ENCODE measurements at places on chromosomes 6 and 20. TPM values are rescaled to one million over a fixed set of nuclear protein-coding genes. Genes with fewer than 3 reads are reported as not detected.

Gene IL17A
- total RNA-seq: not detected

Gene RSPH9
- total RNA-seq: not detected

Gene CCN2
- not detected for total RNA-seq

Gene COL9A1
- total RNA-seq: not detected

Gene C6orf136
- total RNA-seq: 10.0 TPM

Gene PMEPA1
- 1.6 TPM for total RNA-seq

Gene ZNF512B
- total RNA-seq: 9.0 TPM

Gene SIRPG
- total RNA-seq: not detected

GRCh38 chr20:45685896-45686295 lies 15.9 kb upstream of the WFDC11 start:
- no peaks in the 10 kb centered on the region for H3K4me1 ChIP-seq
- H3K36me3 ChIP-seq: no peaks in the 10 kb centered on the region
- no peak overlapping the region for H3K4me3 ChIP-seq
- no peak for DNase-seq
- no peak overlapping the region for H3K27ac ChIP-seq
- H3K27me3 ChIP-seq: no peaks in the 10 kb centered on the region

DNA sequence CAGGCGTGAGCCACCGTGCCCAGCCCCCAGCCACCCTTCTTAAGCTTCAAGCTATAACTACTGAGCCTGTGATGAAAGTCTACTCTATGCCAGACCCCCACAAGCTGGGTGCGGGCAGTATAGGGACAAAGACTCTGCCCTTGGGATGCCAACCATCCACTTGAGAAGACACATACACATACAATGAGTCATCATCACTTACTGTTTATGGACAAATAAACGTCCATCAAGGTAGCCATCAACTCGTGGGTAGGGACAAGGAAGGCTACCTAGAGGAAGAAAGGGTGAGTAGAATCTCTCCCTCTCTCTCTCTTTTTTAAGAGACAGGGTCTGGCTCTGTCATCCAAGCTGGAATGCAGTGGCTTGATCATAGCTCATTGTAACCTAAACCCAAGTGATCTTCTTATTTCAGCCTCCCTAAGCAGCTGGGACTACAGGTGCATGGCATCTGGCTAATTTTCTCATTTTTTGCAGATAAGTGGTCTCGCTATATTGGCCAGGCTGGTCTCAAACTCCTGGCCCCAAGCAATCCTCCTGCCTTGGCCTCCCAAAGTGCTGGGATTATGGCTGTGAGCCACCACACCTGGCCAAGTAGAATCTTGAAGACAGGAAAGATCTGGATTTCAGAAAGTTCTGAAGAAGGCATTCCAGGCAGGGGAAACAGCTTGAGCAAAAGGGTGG lies 2.6 kb upstream of the TP53INP2 start:
- H3K27me3 ChIP-seq: no peaks in the 10 kb centered on the region
- no peak for DNase-seq
- no peaks in the 10 kb centered on the region for H3K36me3 ChIP-seq
- H3K27ac ChIP-seq: no peak overlapping the region
- H3K4me1 ChIP-seq: peaks cover 28% of the 10 kb centered on the region
- no peak overlapping the region for H3K4me3 ChIP-seq

DNA sequence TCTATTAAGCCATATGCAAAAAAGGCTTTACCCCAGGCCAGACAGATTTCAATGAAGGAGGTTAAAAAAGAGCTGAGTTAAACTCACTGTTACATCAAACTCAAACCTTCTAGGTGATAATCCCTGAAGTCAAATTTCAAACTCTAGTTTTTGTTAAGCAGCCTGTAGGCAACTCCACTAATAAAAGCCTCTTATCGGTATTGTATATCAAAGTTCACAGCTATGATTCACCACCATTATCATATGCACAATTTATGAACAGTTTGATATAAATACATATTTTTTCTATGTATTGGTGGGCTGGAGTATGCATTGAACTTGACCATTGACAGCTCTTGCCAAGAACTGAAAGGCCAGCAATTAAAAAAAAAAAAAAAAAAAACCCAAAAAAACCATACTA lies 308.2 kb downstream of the BTBD3 start:
- no peaks in the 10 kb centered on the region for H3K4me1 ChIP-seq
- no peak for DNase-seq
- no peaks in the 10 kb centered on the region for H3K36me3 ChIP-seq
- no peak overlapping the region for H3K4me3 ChIP-seq
- H3K27me3 ChIP-seq: no peaks in the 10 kb centered on the region

- no peaks in the 10 kb centered on the region for H3K27me3 ChIP-seq
- H3K27ac ChIP-seq: peak overlapping the region; percentile 59
- H3K4me3 ChIP-seq: peak overlapping the region; percentile 48
- peaks cover 37% of the 10 kb centered on the region for H3K4me1 ChIP-seq
These were observed 4.1 kb upstream of the BCAS4 start for GRCh38 chr20:50790651-50791277.

- no peak overlapping the region for H3K27ac ChIP-seq
- DNase-seq: peak; percentile 41
- no peaks in the 10 kb centered on the region for H3K36me3 ChIP-seq
- no peak overlapping the region for H3K4me3 ChIP-seq
- H3K27me3 ChIP-seq: no peaks in the 10 kb centered on the region
These were observed 18.2 kb upstream of the ECI2 start for GRCh38 chr6:4153514-4153985.

GRCh38 chr20:217266-217665 lies 9.8 kb upstream of the DEFB129 start:
- no peaks in the 10 kb centered on the region for H3K4me1 ChIP-seq
- H3K27ac ChIP-seq: no peak overlapping the region
- no peak overlapping the region for H3K4me3 ChIP-seq
- no peak for DNase-seq

DNA sequence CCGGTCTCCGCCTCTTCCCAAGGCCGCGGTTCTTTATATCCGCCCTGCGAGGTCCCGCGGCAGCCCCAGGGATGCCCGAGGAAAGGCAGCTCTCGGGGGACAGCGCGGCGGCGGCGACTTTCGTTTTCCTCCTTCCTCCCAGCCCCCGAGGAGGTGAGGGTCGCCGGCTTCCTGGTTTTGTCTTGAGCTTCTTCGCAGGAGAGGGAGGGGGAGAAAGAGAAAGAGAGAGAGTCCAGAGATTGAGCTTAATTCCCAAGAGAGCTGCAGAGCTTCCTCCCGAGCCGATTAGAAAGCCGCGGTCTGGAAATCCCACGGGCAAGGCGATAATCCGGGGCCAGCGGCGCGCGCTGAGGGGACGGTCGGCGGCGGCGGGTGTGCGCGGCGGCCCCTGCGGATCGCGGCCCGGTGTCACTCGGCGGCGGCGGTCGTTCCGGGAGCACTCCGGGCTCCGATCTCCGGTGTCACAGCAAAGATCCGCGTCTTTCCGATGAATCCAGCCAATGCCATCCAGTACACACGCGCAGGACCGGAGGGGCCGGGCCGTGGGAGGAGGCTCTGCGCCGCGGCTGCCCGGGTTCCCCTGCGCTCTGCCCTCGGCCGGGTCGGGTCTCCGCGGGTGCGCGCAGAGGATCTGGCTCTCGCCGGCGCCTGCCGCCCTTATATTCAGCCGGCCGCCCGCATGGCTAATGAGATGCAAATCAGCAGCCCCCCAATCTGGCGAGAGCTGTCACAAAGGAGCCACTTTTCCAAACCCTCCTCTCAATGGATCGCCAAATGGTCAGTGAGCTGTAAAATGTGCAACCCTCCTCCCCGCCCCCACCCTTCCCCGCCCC lies at the start of gene DLL1:
TSS of gene DLL1 (minus strand) at position 783 of the 833 bp plus-strand sequence. CDS start 939 bp downstream, outside the sequence.
- DNase-seq: peak; percentile 55
- no peak within 1 kb of the TSS for H3K27ac ChIP-seq
- H3K4me1 ChIP-seq: peaks cover 22% of the 10 kb centered on the region

DNA sequence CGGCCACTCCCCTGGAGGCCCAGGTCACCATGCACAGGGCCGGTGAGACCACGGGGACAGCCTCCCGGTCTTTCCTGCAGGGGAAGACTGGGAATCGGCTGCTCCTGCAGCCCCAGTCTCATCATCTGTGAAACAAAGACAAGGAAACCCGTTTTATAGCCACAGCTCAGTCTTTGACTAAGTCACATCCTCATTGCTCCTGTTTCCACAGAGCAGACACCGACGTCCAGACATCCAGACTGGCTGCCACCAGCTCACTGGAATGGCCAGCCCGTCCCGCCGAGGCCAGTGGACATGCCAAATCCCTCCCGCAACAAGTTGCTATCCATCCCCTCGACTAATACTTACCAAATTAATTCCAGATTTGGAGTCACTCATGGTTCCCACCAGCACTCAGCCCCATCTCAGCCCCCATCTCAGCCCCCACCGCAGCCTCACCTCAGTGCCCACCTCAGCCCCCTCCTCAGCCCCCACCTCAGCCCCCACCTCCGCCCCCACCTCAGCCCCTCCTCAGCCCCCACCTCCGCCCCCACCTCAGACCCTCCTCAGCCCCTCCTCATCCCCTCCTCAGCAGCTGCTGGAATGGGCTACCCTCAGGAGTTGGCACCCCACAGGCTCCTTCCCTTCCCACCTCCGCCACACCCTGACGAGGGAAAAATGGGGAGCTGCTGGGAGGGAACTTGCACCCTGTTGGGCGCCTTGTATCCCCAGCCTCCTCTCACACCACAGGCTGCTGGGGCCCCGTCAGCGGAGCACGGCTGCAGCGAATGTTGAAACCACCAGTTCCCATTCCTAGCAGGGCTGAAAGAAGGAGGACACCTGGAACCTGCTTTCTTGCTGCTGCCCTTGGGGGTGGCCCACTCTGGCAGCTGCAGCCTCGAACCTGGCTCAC lies 48.7 kb downstream of the YTHDF1 start:
- no peak overlapping the region for H3K4me3 ChIP-seq
- H3K36me3 ChIP-seq: no peaks in the 10 kb centered on the region
- no peak for DNase-seq
- no peaks in the 10 kb centered on the region for H3K27me3 ChIP-seq
- H3K4me1 ChIP-seq: no peaks in the 10 kb centered on the region

DNA sequence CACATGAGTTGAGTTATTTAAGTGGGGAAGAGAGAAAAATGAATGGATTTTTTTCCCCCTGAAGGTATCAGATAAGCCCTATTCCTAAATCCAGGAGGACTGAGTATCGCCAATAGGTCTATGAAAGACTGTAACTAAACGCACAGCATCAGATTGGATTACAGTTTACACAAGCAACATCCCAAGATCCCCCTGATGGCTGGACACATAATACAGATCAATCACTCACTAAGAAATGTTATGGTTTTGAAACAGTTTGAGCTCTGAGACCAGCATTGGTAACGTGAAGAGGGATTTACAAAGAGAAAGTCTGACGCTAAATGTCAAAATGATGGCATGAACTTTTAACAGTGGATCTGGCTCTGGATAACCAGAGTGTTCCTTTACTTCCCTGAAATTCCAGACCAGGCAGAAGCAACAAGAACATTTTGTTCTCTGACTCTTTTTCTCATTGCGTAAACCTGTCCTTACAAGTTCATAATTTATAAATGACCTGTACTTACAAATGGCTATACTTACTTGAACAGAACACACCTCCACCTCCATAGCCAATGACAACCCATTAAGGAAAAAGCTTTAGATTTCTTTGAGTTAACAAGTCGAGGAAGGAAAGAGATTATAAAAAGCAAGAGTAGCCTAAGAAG lies 131.8 kb upstream of the BEND3 start:
- no peak overlapping the region for H3K27ac ChIP-seq
- DNase-seq: no peak
- H3K27me3 ChIP-seq: no peaks in the 10 kb centered on the region
- no peak overlapping the region for H3K4me3 ChIP-seq
- H3K36me3 ChIP-seq: no peaks in the 10 kb centered on the region

- no peak overlapping the region for H3K27ac ChIP-seq
- no peaks in the 10 kb centered on the region for H3K27me3 ChIP-seq
- no peaks in the 10 kb centered on the region for H3K36me3 ChIP-seq
- no peak overlapping the region for H3K4me3 ChIP-seq
These were observed 558.1 kb downstream of the TENT5A start for GRCh38 chr6:81194374-81194773.

GRCh38 chr6:129251669-129252376 lies 368.9 kb downstream of the LAMA2 start:
- no peaks in the 10 kb centered on the region for H3K36me3 ChIP-seq
- peak; percentile 81 for DNase-seq
- H3K27me3 ChIP-seq: no peaks in the 10 kb centered on the region
- no peak overlapping the region for H3K27ac ChIP-seq

DNA sequence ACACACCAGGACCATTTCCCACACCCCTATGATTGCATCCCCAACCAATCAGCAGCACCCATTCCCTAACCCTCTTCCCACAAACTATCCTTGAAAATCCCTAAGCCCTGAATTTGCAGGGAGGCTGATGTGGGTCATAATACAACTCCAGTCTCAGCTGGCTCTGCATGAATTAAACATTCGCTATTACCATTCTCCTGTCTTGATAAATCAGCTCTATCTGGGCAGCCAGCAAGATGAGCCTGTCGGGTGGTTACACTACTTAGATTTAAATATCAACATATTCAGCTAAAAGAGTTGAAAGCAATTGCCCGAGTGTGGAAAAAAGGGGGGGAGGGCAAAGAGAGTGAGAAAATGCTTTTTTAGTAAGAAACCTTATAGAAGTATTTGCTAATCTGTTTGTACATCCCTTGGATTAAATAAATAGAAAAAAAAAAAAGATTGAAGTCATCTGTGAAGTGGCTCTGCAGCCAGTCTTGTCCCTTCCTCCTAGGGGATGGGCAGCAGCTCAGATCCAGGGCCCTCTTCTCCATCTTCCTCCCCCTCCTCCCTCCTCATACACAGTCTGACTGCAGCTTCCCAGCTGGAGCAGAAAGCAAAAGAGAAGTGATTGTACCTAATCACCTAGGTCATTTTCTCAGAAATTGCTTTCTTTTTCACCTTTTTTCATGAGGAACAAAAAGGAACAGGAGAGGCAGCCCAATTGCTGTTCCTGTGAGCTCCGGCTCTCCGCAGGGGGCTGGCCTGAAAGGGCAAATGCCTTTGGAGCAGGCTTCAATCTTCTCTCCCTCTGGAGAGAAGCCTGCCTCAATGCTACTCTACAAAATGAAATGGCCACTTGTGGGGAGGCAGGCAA lies 356.6 kb upstream of the SULF2 start:
- H3K4me3 ChIP-seq: no peak overlapping the region
- peaks cover 4% of the 10 kb centered on the region for H3K27me3 ChIP-seq
- no peaks in the 10 kb centered on the region for H3K36me3 ChIP-seq
- no peaks in the 10 kb centered on the region for H3K4me1 ChIP-seq
- DNase-seq: no peak

DNA sequence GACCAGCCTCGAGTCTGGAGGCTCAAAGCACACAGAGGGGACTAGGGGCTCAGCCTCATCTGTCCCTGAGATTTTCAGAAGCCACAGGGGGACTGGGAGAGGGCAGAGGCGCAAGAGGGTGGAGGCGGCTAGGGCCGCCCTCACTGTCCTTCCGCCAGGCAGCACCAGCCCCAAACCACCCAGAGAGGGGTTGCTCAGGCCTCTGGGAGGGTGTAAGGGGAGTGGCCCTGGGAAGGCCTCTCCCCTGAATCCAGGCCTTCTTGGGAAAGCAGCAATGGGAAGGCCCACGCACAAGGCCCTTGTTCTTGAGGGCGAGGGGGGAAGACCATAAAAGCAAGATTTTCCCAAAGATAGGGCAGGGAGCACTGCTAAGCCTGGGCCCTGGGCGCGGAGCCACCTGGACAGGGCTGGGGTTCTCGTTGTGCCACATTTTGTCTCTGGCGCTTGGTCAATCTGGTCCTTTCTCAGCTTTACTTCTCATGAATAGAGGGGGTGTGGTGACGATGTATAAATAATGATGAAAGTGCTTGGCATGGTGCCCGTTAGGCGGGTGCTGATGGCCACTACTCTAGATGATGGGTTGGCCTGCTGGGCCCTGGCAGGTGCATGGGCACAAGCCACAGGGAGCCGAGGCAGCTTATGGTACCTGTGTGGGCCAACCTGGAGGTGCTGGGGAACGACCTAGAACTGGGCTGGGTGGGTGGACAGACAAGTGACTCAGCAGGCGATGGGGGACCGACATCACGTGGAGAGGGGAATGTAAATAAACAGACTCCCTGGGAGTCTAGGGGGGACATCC lies 4.8 kb downstream of the SAMD10 start:
- peaks cover 20% of the 10 kb centered on the region for H3K4me1 ChIP-seq
- no peaks in the 10 kb centered on the region for H3K27me3 ChIP-seq
- H3K36me3 ChIP-seq: no peaks in the 10 kb centered on the region

Measured in Karpas-422 (cell line).